ENCODE measurements at places on chromosomes 2 and 18.

DNA sequence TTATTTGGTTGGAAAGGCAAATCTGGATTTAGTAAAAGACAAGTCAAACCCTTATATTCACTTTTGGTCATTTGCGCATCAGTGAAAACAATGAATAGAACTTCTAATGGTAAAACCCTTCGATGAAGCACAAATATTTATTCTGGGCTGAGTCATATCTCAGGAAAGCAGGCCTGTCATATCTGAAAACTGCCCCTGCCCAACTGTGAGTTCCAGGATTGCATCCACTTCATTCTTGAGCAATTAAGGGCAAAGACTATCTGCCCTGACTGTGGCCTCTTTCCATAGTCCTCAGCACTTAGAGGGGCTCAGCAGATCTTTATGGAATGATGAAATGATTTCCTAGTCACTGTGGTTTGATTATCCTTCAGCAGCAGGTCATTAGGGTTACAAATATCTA lies 795.2 kb upstream of the ID2 start:
- no peak for DNase-seq

GRCh38 chr2:164792316-164793170 lies 49.1 kb downstream of the COBLL1 start:
- no peak for DNase-seq

- DNase-seq = no peak
Measured at GRCh38 chr2:135985826-135986393, 484 bp upstream of the DARS1 start.

- no peak for DNase-seq
Measured at GRCh38 chr18:33557706-33558105, 20.3 kb upstream of the ASXL3 start.

DNA sequence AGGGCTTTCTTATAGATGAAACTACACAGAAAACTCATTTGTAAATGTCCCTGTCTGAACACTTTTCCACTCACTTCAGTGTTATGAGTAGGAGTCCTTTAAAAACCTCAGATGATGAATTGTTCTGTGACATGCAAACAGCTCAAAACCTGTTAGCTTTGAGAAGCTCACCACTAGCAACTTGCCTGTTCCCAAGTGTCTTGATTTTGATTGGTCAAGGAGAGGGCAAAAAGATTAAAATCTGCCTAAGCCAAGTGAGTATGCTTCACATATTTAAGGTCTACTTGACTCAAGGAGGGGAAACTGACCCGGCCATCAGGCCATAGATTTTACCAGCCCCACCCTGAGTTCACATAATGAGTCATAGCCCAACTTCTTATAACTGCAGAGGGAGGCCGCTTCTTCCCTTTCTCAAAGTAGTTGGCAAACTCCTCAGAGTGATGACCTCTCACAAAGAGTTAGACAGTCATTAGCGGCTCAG lies 45.2 kb upstream of the MEIS1 start:
- no peak for DNase-seq

DNA sequence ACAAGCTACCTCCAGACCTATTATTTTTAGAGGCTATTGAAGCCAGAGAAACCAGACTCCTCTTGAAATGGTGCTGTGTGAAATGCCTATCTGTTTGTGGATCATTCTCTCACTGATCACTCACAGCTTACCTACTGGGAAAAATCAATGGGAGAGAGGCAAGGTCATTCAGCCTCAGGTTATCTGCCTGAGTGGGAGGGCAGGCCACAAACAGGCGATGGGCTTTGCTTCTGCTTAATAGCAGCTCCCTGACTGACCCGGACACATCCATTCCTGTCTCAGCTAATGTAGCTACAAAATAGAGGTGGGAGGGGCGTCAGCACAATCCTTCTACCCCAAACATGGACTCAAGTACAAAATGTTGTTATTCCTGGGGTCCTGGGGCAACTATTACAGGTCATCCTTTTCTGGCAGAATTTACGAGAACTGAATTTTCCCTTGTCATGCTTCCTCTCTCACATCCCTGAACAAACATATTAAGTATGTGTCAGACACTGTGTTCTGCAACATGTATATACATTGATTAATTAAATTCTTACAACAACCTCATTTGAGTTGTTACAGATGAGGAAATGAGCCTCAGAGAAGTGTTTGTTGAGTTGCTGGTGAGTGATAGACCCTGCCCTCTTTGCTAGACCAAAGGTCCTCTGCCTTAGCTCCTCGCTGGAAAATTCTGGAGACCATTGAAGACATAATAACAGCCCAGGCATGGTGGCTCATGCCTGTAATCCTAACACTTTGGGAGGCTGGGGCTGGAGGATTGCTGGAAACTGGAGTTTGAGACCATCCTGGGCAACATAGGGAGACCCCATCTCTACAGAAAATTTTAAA lies 60.5 kb downstream of the CDK15 start:
- no peak for DNase-seq

GRCh38 chr2:100554798-100555407 lies 7.9 kb upstream of the PDCL3 start:
- no peak for DNase-seq

GRCh38 chr2:176976736-176977685 lies 235.6 kb upstream of the HNRNPA3 start:
- no peak for DNase-seq

DNA sequence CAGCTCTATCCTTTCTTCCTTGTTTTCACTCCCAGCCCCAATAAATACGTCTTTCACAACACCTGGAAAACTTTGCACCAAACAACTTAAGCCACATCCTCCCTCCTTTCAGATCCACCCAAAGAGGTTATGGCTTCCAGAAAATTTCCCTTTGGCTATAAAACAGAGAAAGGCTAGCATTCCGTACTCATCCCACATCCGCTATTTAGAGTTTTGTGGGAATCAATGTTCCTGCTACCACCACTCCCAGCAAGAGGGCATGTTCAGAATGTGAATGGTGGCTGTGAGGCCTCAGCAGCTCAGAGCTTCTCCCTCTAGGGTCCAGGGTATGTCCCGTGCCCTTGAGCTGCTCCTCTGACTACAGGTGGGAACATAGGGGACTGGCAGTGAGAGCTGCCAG lies 214.6 kb downstream of the NCK2 start:
- no peak for DNase-seq

- DNase-seq = no peak
Measured at GRCh38 chr2:189248141-189248540, 68.6 kb upstream of the COL5A2 start.

DNA sequence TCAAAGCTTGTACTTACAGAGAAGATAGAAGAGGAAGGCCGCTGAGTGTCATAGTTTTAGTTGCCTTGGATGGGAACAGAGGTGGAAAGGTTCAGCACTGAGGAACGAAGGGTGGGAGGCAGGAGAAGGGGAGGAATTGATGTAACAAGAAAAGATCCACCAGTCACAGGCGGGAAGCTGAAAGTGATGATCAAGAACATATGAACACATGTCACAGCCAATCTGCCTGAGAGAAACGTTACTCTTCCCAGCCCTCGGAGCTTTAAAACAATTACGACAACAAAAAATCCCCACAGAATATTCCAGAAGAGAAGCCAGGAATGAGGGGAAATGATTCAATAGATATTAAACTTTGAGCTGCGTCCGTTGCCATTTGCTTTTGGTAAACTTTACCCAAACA lies 87.1 kb downstream of the TSHZ1 start:
- no peak for DNase-seq

DNA sequence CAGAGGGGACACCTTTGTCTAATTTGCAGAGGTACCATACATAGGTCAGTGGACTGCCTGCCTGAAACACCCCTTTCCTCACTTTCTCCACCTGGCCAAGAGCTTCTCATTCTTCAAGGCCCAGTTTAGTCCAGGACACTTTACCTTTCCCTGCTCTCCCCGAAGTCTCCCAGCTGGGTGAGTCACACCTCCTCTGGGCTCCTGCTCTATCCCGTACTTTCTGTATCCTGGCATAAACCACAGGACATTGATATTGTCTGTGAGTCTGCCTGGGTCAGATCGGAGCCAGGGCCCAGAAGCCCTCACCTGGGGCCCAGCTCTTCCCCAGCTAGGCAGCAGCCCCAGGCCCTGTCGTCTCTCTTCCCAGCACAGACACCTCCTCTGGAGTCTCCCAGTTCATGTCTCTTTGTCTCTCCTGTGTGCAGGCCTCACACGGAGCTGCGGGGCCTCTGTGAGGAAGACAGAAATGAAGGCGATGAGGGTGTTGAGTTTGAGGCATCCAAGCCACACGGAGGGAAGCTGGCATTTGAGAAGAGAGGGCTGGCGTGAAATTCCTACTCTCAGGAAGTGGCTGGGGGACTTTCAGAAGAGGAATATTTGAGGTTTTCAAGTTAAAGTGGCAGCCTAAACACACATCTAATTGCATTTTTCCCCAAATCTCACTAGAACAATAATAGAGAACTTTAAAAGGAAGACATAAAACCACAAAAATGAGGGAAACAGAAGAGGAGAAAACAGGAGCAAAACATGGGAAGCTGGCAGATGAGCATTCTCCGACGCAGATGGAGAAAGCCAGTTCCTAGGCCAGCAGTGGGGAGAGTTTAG lies 79.6 kb upstream of the LAPTM4A start:
- no peak for DNase-seq

DNA sequence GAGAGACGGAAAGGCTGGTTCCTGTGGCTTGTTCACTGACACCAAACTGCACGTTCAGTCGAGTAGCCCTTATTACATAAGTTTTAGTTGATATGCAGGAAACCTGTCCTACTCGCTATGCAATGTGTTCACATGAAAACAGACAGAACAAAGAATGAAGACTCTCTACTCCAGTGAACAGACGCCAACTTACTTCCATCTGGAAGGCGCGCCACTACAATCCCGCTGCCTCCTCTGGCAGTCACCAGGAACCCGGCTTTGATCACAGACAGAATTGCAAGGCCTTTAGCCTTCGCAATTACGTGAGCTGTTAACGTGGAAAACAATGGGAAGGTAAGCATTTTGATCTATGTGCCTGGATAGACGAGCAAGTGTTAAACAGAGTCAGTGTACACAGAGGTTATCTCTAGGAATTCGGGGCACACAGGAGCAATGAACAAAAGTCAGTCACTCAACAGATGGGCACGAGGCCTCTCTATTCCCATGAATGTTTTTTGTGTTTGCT lies 14.2 kb downstream of the SH3YL1 start:
- no peak for DNase-seq

DNA sequence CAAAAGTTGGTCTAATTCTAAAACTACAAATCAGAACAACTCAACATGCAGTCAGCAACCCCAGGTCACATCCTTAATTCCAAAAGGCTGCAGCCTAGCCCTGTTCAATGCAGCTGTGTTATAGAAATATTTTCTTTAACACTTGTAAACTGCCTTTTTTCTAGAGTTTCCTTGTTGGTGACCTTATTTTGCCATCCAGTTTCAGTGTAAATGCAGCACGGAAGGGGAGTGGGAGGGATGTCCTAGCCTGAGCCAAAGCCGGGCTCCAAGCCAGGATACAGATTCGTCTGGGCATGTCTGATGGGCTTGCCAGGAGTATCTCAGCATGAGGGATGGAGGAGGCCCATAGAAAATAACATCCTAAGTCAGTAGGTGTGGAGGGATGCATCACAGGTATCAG lies 17.7 kb upstream of the SP3 start:
- DNase-seq = no peak

DNA sequence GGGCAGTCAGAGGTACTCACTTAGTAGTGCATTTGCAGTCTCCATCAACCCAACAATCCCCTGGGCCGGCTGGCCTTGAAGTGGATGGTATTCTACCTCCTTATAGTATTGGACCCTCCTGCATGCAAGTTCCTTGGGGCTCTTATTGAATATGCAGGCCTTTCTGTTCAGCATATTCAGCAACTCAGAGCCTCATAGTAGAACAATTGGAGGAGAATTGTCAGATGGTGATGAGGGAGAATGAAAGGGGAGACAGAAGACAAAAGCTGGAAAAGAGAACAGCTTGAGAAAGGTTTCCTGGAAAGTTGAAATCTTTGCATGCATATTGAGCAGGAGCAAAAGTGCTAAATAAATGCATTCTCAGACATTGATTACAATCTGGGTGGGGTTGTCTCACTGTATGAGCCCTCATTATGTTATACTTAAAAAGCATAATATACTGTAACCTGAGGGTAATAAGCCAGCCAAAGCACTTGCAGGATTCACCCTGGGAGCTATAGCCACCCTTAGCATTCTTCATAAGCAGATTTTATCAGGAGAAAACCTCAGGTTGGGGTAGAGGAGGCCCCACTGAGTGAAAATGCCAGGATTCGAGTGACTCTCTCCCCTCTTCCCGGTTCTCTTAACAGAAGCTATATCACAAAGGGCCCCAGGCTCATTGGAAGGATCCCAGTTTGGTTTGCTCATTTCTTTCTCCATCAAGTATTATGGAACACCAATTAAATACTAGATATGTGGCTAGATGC lies 178.1 kb downstream of the MSH2 start:
- DNase-seq = no peak

DNA sequence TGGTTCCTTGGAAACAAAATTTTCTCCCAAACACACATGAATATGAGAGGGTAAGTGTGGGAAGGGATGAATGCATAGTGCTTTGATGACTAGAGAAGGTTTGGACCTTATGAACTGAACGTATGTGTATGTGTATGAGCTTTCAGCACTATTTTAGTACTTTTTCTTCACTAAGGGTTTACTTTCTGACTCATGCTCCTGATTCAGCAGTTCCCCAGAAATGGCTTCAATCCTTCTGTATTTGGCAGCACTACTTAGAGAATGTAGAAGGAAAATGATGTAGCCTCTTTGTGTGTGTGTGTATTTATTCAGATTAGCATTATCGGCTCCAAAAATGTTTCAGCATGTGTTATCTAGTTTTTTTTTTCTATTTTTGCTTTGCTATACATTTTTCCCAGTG lies 22.2 kb downstream of the KCNJ3 start:
- no peak for DNase-seq

DNA sequence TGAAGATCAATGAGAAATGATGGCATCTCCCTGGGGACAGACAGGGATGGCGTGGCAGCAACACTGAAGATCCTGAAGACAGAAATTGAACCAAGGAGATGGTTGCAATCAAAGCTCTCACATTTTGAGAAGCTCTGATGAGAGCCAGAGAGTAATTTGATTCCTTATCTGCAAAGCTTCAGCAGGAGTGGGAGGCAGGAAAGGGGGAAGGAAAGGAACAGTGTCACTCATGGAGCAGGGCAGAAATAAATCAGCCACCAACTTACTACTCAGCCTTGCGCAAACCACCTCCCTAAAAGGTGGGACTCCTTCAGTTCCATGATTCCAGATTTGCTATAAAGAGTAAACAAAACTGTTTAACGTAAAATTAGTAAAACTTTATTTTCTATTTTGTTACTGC lies 119.2 kb downstream of the CACNB4 start:
- no peak for DNase-seq

DNA sequence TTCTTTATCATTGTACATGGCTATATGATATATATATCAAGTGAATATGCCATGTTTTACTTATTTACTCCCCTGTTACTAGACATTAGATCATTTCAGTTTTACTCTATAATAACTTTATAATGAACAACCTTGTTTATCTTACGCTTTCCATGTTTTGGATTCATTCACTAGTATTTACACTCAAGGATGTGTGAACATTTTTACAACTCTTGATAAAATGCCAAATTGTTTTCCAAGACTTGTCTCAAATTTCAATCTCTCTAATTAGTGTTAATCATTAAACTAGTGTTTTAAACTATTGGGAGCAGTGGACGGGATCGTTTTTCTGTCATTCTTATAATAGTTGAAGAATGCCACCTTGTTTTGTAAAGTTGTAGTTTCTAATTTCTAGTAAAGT lies 51.5 kb upstream of the B3GNT7 start:
- DNase-seq = no peak
